SJSA1 (cell line): ENCODE measurements at places on chromosomes 16 and 17.

DNA sequence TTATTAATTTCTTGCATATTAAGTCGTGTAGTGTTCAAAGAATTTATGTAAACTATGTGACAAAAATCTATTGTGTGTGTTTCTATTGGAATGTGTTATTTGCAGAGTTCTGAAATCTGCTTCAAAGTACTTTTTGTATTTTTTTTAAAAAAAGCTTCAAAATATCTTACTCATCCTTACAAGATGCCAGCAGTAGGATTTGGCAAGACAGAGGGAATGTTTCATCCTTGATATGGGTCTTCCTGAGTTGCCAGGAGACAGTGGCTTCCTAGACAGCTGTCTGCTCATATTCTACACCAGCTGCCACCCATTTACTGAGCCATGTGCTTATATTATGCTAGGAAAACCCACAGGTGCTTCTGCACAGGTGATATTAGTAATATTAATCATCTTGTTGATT lies 36.4 kb downstream of the EFCAB5 start:
- no peak for DNase-seq

DNA sequence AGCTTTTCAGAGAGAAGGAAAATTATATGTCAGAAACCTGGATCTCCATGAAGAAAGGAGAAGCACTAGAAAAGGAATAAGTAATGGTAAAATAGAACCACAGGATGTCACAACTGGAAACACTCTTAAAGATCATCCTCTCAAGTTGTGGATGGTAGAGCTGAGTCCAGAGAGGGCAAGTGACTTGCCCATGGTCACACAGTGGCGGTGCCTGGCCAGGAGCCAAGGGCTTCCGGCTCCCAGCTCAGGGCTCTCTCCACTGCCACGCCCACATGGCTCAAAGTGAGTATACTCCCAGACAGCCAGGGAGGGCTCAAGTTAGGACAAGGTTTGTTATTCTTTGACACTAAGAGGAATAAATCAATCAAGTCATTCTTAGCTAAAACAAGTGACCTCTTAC lies 159.8 kb downstream of the COPRS start:
- no peak for DNase-seq

DNA sequence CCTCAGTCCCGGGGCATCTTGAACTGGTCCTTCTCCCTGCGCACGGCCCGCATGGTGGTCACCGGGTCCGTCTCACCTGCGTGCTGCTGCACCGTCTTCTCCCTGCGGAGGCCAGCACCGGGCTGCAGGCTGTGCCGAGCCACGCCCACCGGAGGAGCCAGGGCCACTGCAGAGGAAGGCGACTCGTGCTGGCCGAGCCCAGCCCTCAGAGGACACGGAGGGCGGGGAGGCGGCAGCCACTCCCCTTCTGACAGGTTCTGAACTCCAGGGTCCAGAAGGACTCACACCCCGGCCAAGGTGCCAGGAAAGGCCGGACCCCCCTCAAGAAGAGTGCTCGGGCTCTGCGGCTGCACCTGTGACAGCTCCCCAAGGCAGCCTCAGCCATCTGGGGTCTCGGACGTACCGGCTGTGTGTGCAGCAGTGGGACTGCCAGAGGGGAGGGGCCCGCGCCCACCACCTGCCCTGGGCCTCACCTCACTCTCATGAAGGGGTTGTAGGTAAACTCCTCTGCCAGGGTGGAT lies 15.8 kb upstream of the IGFALS start:
- no peak for DNase-seq

- peak; percentile 18 for DNase-seq
Measured at GRCh38 chr16:72850853-72851252, 197.1 kb downstream of the ZFHX3 start.

GRCh38 chr16:380762-381011 lies 1.1 kb downstream of the PGAP6 start:
- no peak for DNase-seq

GRCh38 chr17:80243526-80244433 lies 16.9 kb upstream of the RNF213 start:
- DNase-seq: no peak

- peak; percentile 77 for DNase-seq
Measured at GRCh38 chr17:44820631-44821212, 9.4 kb downstream of the GJC1 start.

- no peak for DNase-seq
Measured at GRCh38 chr16:21197621-21198020, 13.8 kb downstream of the ZP2 start.

- no peak for DNase-seq
Measured at GRCh38 chr16:90044111-90044551, 24.9 kb upstream of the DBNDD1 start.

- no peak for DNase-seq
Measured at GRCh38 chr16:12583237-12583897, 220.3 kb downstream of the CPPED1 start.

GRCh38 chr17:1229349-1229899 lies 40.8 kb upstream of the BHLHA9 start:
- DNase-seq: no peak

DNA sequence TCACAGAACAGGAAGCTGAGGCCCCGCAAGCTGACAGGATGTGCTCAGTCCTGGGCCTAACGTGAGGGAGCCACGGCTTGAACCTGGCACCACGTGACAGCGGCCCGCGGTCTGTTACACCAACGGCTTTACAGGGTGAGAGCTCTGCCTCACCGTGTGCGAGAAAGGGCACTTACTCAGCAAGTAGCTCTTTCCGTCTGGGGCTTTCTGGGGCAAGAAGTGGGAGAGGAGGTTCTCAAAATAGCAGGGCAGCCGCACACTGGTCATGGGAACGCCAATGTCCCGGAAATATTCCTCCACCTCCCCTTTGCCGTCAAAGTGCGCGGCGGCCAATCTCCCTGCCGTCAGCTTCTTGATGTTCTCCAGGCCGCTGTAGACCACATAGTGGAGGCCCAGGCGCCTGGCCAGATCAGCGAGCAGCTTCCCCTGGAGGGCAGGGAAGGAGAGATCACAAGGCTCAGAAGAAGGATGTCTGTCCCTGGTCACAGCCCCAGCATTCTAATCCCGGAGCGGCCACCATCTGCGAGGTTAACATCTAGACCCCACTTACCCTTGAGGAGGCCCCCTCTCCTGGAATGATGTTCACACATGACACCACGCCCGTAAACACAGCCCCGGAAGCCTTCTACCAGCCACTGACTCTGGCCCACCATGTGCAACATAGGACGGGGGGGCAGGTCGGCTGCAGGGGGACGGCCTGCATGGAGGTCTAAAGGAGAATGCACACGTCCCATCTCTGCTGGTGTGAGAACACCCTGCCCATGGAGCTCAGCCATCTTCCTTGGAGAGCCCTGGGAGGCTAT lies 8.2 kb downstream of the NMRAL1 start:
- no peak for DNase-seq

DNA sequence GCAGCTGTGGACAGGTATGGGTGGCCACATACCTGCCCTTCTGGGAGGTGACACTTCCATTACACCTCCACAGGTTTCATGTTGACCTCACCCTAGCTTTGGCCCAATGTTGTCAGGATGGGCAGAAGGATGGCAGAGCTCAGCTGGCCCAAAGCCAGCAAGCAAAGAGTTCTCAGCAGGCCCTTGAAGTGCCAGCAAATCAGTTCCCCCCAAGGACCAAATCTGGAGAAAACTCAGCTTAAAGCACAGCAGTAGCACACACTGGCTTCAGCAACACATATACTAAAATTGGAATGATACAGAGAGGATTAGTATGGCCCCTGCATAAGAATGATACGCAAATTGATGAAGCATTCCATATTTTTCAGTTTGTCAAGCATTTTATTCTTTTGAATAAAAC lies 13.4 kb downstream of the ARL4D start:
- DNase-seq: no peak

DNA sequence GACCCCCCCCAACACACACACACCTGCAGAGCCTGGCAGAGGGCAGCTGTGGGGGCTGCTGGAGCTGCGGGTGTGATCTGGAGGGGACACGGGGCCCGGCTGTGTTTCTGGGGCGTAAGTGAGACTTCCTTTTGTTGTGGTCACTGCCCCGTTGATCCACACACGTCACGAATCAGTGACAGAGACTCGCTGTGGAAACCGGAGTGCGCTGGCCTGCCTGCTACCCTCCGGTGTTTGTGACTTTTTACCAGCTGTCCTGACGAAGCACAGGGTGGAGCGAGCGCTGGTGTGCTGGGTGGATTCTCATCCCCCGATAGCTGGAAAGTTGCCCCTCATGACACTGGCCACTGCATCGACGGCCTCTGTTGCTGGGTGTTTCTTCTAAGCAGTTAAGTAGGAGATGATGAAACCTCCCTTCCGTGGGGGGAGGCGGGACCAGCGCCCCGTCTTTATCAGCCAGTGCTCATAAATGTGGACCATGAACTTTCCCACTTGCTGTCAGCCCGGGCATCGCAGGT lies 2.3 kb downstream of the METRNL start:
- DNase-seq: no peak

DNA sequence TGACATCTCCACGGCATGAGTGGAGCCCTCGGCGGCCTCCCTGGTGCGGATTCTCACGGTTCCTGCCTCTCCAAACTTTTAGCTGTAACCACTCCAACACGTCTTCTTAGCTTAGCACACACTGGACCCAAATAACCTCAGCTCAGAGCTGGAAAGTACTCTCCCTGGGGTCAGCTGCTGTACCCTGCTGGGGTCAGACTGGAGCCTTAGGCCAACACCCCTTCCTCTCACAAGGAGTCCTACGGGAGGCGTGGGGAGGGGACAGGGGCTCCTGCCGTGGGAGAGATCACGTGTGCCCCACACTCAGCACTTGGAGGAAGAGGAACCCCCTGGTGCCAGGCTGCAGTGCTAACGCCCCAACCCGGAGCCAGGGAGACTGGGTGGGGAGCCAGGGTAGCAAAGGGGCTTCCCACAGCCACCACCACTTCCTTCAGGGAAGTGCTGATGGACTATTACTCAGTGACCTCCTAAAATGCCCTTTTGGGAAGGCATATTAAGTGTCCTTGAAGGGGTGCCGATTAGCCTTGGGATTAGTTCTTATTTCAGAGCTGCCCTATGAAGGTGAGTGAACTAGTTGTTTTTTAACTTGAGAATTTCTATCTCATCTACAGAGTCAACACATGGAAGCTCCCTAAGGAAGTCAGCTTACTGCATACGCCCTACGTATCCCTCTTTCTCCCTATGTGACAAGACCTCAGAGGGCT lies 124.0 kb downstream of the HIC1 start:
- no peak for DNase-seq

DNA sequence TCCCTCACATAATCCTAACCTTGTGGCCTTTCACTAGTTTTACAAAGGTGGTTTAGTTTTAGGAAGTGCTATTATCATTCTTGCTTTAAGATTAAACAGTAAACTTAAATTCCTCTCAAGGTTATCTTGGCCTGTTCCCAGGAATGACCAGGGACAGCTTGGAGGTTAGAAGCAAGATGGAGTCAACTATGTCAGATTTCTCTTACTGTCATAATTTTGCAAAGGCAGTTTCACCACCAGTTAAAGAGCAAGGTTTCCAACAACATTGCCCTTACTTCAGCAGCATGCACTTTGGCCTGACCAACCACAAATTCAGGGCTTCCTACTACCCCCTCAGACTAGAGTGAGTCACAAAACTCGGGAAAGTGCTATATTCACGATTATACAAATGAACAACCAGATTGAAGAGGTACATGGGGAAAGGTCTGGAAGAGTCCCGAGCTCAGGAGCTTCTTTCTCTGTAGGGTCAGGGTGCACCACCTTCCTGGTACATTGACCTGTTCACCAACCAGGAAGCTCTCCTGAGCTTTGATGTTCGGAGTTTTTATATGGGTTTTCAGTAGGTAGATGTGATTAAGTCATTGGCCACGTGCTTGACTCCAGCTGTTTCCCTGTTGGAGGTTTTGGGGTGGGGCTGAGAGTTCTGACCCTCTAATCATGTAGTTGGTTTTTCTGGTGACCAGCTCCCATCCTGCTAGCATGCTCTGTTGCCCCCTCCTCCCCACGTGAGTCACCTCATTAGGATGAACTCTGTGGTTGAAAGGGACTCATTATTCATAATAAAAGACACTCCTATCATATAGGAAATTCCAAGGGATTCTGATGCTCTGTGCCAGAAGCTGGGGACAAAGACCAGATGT lies 19.4 kb downstream of the RHOT1 start:
- peak; percentile 72 for DNase-seq

GRCh38 chr17:37117373-37118142 lies 168.8 kb downstream of the AATF start:
- DNase-seq: peak; percentile 11

DNA sequence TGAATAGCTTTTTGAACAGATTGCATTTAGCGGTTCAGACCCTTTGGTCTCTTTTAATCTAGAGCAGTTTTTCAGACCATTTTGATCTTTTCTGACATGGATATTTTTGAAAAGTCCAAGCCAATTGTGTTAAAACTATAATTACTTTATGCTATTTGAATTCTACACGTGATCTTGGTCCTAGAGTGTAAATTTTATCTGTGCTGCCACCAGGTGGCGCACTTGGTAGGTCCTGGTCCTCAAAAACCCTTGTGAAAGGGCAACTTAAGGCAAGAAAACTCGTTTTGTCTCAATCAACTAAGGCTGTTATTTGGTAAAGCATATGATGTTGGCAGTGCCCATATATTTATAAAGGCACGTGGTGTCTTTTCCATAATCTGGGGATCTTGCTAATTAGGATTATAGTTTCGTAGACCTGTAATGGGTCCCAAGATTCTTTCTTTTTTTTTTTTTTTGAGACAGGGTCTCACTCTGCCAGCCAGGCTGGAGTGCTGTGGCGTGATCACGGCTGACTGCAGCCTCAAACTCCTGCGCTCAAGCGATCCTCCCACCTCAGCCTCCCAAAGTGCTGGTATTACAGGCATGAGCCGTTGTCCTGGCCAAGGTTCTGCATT lies 43.9 kb upstream of the TEX2 start:
- DNase-seq: peak; percentile 56

DNA sequence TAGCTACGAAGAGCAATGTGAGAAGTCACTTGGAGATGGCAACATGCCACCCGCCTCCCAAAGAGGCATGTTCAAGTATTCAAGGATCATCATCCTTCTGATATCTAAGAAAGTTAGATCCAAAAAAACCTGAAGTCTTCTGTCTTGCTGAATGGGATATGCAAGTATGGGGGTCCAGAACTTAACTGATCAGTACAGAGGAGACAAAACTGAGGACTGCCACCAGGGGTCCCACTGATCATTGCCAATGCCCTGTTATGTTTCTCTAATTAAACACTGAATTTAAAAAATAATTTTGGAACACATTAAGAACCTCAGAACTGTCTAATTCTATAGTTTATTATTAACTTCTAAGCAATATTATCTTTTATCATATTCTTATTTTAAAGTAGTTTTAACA lies 99.7 kb downstream of the CDH8 start:
- DNase-seq: no peak

DNA sequence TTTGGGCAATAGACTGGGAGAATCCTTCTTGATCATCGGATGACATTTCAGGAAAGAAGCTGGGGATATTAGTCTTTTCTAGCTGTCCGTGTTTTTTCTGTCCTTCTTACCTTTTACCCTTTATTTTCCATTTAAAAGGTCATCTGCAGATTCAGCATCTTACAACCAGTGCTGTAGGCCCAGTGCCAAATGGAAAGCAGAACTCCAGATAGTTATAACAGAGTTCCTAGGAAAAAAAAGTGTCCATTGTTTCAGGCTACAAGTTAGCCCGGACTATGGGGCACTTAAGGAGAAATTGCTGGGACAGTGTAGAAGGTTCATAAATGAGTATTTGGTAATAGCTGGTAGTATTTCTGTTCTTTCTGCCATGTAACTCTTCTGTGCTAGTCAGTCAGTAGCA lies 28.4 kb downstream of the LDHD start:
- DNase-seq: no peak
